ENCODE measurements at places on chromosomes 2 and 18.

- no peak for DNase-seq
Observed at GRCh38 chr18:29174891-29175290, 998.0 kb upstream of the CDH2 start.

- no peak for DNase-seq
Observed at GRCh38 chr18:41268271-41268670, 686.8 kb upstream of the PIK3C3 start.

GRCh38 chr2:192828947-192829346, 634.2 kb upstream of the TMEFF2 start:
- DNase-seq, result no peak

DNA sequence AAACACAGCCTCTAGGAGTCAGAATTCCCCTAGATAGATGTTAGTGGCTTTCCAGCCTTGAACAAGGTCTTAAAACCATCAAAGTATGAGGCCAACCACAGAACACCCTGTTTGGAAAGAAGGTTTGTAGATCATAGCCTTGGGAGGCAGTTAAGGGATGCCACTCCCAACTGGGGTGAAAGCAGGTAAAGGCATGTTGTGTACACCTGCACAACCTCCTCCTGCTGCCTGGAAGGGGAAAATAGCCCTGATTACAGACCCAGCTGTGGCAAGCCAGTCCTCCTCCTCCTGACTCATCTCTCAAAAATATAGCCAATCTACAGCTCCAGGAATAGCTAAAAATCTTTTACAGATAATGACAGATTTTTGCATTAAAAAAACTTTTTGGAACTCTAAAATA, 108.1 kb downstream of the RBM43 start:
- DNase-seq, result no peak

GRCh38 chr2:96768083-96768561, 7.4 kb downstream of the CNNM4 start:
- DNase-seq, result no peak

GRCh38 chr2:24722141-24722790, 70.9 kb downstream of the PTRHD1 start:
- no peak for DNase-seq

- no peak for DNase-seq
Observed at GRCh38 chr2:166181813-166182154, 54.0 kb upstream of the SCN1A start.

Data from NCI-H345 (cell line).